Left ventricle myocardium inferior (tissue), 1 donor: ENCODE measurements at places on chromosomes 5 and 9.
A peak's percentile ranks its signal among the peaks of the same experiment; 100 is the strongest.

DNA sequence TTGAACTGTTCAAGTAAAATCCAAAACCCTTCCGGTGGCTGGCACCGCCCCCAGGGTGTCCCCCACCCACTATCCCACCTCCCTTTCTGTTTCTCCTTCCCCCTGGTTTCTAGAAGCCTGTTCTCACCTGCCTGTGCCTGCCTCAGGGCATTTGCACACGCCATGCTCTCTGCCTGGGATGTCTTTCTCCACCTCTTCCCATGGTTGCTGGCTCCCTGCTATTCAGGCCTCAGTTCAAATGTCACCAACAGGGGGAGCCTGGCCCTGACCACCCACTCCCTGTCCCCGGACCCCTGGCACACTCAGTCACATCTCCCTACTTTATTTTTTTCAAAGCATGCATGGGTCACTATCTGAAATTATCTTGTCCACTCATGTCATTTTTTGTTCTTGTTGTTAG, 39.9 kb upstream of the EEIG1 start:
- no peak for DNase-seq

GRCh38 chr9:36163049-36163785, 6.0 kb upstream of the CCIN start:
- peak; percentile 72 for DNase-seq

DNA sequence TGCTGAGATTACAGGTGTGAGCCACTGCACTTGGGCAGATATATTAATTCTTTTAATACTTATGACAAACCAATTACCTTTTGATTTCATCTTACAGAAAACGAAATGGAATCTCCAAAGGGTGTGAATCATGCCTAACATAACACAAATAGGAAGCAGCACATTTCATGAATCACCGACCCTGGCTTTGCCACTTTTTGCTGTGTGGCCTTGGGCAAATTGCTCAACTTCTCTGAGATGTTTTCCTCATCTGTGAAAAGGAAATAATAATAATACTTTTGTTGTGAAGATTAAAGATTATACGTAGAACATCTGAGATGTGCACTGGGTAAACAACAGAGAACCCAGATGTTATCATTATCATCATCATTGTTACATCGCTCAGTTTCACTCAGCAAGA, 50.7 kb upstream of the FREM1 start:
- DNase-seq = no peak

- no peak for DNase-seq
Measured at GRCh38 chr5:52328220-52328806, 459.4 kb upstream of the ITGA1 start.

DNA sequence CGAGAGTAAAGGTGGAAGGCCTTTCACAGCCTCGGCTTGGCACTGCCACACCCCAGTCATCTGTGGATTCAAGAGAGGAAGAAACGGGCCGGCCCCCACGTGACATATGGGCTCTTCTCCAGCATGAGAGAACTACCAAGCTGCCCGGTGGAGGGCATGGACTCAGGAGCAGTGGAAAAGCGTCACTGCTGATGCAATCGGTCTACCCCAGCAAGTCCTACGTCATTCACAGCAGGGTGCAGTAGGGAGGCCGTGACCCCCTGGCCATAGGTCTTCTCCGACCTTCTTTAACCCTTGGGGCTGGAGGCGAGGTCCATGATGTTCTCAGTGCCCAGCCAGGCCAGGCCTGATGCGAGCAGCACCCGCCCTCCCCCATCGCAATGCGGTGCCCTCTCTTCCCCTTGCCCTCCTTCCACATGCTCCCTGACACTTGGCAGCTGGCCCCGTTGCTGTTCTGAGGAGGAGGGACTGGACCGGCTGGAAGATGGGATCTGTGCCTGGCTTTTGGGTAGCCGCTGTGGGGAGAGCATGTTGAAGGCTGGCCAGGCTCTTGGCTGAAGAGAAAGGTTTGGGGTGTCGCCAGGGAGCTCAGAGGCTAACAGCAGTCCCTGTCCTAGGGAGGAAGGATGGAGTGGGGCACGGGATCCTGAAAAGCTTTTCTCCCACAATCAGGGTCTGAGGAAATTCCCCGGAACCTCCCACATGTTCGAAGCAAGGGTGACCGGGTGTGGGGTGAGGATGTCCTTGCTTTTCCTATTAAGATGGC, 89.8 kb downstream of the LIFR start:
- DNase-seq = peak; percentile 79

DNA sequence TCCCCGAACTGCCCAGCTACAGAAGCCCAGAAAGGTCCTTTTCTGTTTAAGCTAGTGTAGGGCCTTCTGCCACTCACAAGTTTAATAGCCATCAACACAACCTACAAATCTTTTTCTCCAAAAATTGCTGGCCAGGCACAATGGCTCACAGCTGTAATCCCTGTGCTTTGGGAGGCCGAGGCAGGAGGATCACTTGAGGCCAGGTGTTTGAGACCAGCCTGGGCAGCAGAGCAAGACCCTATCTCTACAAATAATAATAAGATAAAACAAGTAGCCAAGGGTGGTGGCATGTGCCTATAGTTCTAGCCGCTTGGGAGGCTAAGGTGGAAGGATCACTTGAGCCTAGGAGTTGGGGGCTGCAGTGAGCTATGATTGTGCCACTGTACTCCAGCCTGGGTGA, 176.4 kb downstream of the HSD17B3 start:
- DNase-seq = no peak

GRCh38 chr5:119292701-119293515, 62.9 kb upstream of the TNFAIP8 start:
- no peak for DNase-seq

DNA sequence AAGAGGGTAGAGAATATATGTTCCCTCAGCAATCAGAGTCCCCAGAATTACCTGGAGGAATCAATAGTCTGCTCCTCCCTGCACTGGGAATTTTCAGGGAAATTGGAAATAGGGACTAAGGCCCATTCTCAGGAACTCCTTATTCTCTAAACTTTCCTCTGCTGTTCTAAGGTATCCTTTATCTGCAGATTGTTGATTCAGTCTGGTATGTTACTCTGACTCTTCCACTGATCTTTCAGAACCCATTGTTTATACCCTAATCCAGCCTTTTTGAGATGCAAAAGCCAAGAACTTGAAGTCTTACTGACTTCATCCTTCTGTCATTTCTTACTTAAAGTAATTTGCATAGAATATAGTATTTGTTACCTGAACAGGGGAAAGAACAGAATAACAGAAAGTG, 143.5 kb upstream of the PPP1R2B start:
- DNase-seq = no peak

GRCh38 chr5:79955941-79956670, 35.0 kb downstream of the MTX3 start:
- DNase-seq = no peak

DNA sequence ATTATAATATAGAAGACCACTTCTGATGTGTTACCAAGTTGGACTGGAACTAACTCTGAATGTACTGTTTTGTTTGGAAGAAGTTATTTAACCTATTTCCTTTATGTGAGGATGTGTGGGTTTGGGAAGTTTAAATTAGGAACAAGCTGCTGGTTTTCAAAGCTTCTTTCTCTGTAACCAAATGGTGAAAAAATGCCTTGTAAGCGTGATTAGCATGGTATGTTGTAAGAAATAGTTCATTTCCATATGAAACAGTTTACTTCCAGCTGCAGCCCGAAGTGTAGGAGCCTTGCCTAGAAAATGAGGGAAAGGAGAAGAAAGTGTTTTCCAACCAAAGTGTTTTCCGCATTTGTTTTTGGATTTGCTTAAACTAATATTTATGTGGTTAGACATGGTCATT, 36.0 kb downstream of the TTC1 start:
- no peak for DNase-seq

DNA sequence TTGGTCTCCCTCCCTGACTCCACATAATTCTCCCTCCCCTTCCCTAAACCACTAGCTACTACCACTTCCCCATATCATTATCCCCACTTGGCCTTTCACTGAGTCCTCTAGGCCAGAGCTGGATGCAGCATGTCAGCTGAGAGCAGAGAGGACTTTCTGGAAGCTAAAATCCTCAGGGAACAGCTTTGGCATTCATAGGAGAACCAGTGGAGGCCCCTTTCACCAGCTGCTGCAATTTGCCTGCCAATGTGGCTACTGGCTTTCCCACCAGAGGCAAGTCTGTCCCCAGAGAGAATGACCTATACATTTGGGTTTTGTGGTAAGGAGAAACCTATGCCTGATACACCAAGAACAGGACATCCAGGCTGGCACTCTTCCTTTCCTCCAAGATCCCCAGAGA, 14.4 kb downstream of the FAM219A start:
- no peak for DNase-seq

DNA sequence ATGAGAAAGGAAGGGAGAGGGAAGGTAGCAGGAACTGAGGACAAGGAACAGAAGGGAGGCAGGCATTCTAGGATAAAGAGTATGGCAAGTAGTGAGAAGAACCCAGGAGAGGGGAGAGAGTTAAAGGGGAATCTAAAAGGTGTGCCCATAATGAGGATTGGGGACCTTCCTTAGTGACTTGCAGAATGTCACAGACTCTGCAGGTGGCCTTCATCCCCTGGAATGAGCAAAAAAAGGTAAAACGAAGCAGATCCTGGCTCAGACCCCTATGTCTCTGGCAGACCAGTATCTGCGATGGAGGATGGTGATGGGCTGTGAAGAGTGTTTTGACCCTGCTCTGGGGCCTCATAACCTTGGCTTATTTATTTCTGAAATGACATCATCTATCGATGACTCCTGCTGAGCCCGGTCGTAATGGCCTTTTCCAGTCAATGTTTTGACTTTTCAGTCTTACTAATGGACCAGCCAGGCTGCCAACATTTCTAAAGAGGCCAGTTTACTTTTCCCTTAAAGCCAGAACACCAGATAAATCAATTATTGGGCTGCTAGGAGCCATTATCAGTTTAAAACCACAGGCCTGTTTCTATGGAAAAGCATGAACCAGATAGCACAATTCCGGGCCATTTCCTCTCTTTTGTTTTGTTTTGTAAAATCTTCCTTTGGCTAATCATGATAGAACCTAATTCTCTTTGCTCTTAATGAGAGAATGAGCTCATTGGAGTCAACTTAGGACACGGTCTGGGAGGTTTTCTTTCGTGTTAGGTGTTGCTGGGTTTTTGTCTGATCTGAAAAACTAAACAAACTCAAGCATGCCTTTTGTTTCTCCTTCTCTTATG, 3.1 kb downstream of the TMOD1 start:
- no peak for DNase-seq

- no peak for DNase-seq
Measured at GRCh38 chr9:133135146-133135745, 14.2 kb upstream of the RALGDS start.

- DNase-seq = no peak
Measured at GRCh38 chr5:151660616-151661495, 25.9 kb downstream of the SPARC start.

- DNase-seq = no peak
Measured at GRCh38 chr9:106976772-106977171, 113.8 kb downstream of the ZNF462 start.

GRCh38 chr5:151200913-151201595, 22.8 kb downstream of the CCDC69 start:
- DNase-seq = no peak

DNA sequence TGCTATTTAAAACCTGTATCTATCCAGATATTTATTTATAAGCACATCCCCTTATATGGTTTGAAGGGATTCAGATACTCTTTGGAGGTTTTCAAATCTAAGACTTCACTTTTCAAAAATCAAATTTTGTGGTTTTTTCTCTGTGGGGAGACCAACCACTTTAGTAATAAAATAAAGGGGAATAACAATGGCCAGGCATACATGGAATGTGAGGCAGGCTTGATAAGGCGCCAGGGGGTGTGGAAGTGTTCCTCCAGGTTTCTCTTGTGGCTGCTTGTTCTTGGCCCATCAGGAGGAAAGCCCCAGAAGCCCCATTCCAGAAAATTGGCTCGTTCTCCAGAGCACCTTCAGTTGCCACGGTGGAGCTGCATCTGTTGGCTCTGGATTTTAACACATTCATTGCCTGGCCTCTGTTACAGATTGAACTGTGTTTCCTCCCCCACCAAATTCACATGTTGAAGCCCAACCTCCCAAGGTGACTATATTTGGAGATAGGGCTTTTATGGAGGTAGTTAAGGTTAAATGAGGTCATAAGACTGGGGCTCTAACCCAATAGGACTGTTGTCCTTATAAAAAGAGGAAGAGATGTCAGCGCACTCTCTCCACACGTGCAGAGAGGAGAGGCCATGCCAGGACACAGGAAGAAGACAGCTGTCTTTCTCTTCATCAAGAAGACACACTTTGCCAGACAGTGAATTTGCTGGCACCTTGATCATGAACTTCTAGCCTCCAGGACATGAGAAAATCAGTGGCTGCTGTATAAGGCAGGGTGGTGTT, 195.9 kb downstream of the TMEM38B start:
- no peak for DNase-seq

DNA sequence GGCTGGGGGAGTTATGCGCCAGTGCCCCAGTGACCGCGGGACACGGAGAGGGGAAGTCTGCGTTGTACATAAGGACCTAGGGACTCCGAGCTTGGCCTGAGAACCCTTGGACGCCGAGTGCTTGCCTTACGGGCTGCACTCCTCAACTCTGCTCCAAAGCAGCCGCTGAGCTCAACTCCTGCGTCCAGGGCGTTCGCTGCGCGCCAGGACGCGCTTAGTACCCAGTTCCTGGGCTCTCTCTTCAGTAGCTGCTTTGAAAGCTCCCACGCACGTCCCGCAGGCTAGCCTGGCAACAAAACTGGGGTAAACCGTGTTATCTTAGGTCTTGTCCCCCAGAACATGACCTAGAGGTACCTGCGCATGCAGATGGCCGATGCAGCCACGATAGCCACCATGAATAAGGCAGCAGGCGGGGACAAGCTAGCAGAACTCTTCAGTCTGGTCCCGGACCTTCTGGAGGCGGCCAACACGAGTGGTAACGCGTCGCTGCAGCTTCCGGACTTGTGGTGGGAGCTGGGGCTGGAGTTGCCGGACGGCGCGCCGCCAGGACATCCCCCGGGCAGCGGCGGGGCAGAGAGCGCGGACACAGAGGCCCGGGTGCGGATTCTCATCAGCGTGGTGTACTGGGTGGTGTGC, at the start of gene RXFP3:
Gene RXFP3, plus strand, starts transcription at position 6 of the 636 bp plus-strand sequence. Its CDS starts 355 bp downstream, at position 361.
- DNase-seq = no peak
